Kidney (tissue), 22 donors: ENCODE measurements at places on chromosomes 4 and X. TPM values are rescaled to one million over a fixed set of nuclear protein-coding genes. Genes with fewer than 3 reads are reported as not detected.

Gene ASB5
- 0.37 TPM for polyA plus RNA-seq

Gene CT45A10
- not detected for polyA plus RNA-seq

Gene GPRIN3
- polyA plus RNA-seq, result 2.2 TPM

Gene NHS
- 3.1 TPM for polyA plus RNA-seq

Gene EREG
- not detected for polyA plus RNA-seq

Gene ENPEP
- polyA plus RNA-seq, result 83.2 TPM

Gene MAGEB6
- polyA plus RNA-seq, result not detected

Gene GPRASP2
- polyA plus RNA-seq, result 12.4 TPM

Gene GPR34
- 2.2 TPM for polyA plus RNA-seq

Gene IL15
- polyA plus RNA-seq, result 4.8 TPM

Gene NDST4
- not detected for polyA plus RNA-seq

Gene USP46
- polyA plus RNA-seq, result 8.2 TPM

Gene SOX3
- not detected for polyA plus RNA-seq

Gene HS3ST1
- polyA plus RNA-seq, result 1.1 TPM

Gene TBX22
- polyA plus RNA-seq, result not detected

Gene CMC4
- 26.2 TPM for polyA plus RNA-seq

Gene BMPR1B
- polyA plus RNA-seq, result 5.5 TPM

Gene MAP3K15
- 5.0 TPM for polyA plus RNA-seq

Gene SERTM2
- 0.22 TPM for polyA plus RNA-seq

Gene UCHL1
- polyA plus RNA-seq, result 353 TPM

Gene TEC
- polyA plus RNA-seq, result 1.1 TPM

Gene CFAP47
- polyA plus RNA-seq, result not detected

Gene PRKG2
- 0.54 TPM for polyA plus RNA-seq

Gene PDE5A
- polyA plus RNA-seq, result 3.9 TPM

Gene RPA4
- polyA plus RNA-seq, result not detected

Gene PNCK
- 5.5 TPM for polyA plus RNA-seq

Gene SSX4
- polyA plus RNA-seq, result not detected

Gene TRIM61
- 0.30 TPM for polyA plus RNA-seq

Gene KIAA0232
- polyA plus RNA-seq, result 14.0 TPM

Gene KCNE5
- polyA plus RNA-seq, result not detected

Gene ATP6AP2
- polyA plus RNA-seq, result 164 TPM

Gene APLN
- 9.9 TPM for polyA plus RNA-seq

Gene PLXNB3
- 2.2 TPM for polyA plus RNA-seq

Gene ARMCX2
- 38.4 TPM for polyA plus RNA-seq

Gene OPN1MW3
- polyA plus RNA-seq, result not detected

Gene UBE2K
- 59.6 TPM for polyA plus RNA-seq

Gene CORIN
- 0.75 TPM for polyA plus RNA-seq

Gene XAGE2
- polyA plus RNA-seq, result not detected

Gene COL25A1
- polyA plus RNA-seq, result 0.52 TPM

Gene PDLIM3
- 10.8 TPM for polyA plus RNA-seq

Gene PHKA2
- polyA plus RNA-seq, result 14.7 TPM
